NCI-H2029 (cell line): ENCODE measurements at places on chromosomes 1 and 21.

DNA sequence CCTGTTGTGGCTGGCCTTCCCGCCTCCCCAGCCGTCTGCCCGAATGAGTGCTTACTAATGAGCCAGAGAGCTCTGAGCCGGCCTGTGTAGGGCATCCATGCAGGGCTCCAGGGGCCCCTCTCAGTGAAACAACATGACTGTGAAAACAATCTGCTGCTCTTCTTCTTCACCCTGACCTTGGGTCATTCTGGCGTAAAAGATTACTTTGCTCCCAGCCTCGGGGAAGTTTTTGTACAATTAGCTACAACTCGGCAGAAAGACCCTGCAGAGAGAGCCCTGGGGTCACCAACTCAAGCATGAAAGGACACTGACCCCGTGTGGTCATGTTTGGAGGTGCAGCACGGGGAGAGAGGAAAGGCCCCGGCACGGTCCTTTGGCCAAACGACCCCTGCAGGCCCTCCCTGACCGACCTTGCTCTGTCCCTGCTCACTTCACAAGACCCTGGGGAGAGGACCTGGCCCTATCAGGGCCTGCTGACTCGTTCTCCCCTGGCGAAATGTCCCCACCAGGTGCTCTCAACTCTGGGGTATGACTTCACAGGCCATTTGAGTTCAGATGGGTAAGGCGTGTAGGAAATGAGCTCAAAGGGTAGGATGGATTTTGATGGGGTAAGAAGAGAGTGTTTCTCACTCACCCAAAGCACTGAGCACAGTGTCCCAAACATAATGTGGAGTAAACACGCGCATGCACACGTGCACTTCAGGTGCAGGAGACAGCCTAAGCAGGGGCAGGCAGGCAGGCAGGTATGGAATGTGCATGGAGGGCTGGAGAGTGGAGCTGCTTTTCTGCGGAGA, 22.9 kb upstream of the FAM20B start:
- DNase-seq = no peak

- DNase-seq = no peak
These were observed 64.8 kb downstream of the PEX14 start for GRCh38 chr1:10539411-10540043.

GRCh38 chr1:229553621-229554130, 4.8 kb downstream of the ABCB10 start:
- no peak for DNase-seq

GRCh38 chr21:31182231-31183140, 144.2 kb upstream of the KRTAP19-8 start:
- DNase-seq = no peak

DNA sequence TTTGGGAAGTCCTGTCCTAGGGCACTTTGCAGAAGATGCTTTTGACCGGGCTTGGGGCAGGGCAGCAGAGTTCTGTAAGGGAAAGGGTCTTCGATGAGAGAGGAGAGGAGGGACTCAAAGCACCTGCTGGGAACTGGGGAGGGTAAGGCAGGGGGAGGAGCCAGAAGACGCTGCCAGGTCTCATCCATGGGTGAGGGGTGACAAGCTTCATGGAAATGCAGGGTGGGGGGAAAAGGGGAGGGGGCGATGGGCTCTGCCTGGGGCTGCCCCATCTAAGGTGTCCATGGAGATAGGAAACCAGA, 20.9 kb upstream of the C2CD2 start:
- DNase-seq = no peak

DNA sequence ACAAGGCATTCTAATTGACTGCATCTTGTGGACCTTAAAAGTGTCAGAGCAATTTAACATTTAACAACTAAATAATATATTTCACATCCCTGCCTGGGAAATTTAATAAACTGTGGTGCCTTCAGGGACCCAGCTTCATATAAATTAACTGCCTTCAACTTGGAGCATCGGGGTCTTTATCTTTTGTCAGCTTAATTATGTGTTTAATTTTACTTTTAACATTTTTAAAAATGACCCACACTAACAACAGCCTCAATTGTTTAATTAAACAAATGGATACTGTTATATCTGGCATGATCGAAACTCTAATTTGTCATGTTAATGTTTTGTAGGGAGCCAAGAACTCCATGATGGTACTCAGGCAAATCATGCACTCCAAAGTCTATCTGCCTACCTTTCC, 389.3 kb upstream of the BEND5 start:
- DNase-seq = no peak

DNA sequence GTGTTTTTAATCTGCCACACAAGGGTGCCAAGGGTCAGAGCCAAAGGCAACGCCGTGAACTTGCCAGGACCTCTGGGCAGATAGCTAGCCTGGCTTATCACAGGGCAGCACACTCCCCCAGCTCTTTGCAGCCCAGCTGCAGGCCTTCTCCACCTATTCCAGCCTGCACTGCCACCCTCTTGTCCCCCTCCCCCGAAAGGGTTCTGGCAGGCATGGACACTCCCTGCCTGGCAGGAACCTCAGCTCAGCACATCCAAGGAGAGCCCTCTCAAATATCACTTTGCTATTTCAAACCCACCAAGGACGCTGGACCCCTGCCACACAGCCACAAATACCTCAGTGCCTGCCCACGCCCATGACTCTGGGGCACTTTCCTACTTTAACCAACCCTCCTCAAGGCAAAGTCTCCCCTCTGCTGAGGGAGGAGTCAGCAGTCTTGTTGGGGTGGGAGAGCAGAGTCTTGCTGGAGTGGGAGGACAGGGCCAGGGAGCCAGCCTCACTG, 9.1 kb downstream of the SSBP3 start:
- DNase-seq = peak; percentile 83

- DNase-seq = no peak
These were observed 229.7 kb upstream of the TMEM51 start for GRCh38 chr1:14923727-14924452.

- no peak for DNase-seq
These were observed 10.8 kb upstream of the ID3 start for GRCh38 chr1:23570001-23570691.

GRCh38 chr1:166166698-166167571, at the start of gene FAM78B:
Gene FAM78B (minus strand): TSS chr1:166167001. CDS start chr1:166166248, 753 bp downstream.
- DNase-seq = peak; percentile 6

DNA sequence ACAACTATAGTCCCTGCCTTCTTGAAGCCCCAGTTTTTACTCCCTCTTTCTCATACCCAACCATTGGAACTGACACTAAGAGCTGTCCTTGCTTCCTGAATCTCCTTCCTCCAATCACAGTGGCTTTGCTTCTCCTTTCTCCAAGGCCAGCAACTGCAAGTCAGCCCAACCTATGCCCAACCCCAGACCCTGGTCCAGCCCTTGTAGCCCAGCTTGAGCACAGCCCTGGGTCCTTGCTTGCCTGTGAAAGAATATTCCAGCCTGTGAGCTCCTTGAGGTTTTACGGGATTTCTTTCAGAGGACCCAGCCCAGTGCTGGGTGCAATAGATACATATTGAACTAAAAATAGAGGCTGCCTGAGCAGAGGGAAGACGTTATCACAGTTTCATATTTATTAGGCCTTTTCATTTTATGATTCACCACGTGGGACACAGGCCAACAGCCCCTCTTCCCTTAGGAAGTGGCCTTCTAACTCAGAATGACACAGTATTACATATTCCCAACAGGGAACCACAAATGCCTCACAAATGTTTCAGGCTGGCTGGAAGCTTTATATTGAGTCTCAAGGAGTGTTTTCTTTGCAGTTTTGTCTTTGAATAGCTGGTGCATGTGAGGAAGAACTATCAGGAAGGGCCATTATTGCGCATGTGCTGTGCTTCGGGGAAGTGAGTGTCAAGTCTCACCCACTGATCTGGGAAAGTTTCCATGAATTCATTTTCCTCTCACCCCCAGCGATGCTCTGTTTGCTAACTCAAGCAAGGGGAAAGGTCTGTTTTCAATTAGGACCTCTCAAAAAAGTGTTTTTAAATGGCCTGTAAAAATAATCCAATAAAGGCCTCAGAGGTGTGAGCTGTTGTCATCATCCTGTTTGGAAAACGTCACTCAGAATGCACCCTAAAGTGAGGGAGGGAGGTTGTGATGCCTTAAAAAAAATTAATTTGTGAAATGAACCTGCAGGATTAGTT, 92.3 kb upstream of the NFIA start:
- no peak for DNase-seq

DNA sequence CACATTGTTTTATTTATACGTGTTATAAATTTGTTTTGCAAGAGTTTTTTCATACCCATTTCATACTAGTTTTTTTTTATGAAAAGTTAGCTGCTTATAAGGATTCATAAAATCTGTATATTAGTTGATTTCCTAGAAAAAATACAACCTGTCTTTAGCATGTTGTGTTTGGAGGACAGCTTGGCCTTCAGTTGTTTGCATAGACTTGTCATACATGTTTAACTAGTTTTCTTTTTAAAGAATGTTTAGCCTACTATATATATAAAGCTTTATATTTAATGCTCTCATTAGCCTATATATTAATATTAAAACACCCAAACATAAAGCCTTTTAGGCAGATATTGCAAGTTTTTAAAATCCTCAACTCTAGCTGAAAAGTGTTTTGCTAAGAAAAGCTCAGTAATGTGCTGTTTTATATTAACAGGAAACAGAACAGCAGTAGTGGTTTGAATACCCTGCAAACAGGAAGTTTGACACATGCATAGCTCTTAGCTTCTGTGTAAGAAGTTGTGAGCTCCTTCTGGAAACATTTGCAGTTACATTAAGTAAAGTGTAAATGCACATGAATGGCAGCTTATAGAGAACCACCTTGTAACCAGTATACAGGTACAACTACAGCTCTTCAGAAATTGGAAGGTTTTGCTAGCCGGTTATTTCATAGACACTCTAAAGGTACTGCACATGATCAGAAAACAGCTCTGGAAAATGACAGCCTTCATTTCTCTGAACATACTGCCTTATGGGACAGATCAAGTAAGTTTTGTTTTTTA, at the start of gene PRKACB:
Gene PRKACB (plus strand): TSS at position 476 of the 770 bp plus-strand sequence. CDS start 91 bp downstream, at position 567.
- DNase-seq = no peak

GRCh38 chr1:224192082-224192788, 9.2 kb downstream of the DEGS1 start:
- DNase-seq = no peak

- no peak for DNase-seq
These were observed 234.4 kb upstream of the FOXD3 start for GRCh38 chr1:63087966-63088365.

DNA sequence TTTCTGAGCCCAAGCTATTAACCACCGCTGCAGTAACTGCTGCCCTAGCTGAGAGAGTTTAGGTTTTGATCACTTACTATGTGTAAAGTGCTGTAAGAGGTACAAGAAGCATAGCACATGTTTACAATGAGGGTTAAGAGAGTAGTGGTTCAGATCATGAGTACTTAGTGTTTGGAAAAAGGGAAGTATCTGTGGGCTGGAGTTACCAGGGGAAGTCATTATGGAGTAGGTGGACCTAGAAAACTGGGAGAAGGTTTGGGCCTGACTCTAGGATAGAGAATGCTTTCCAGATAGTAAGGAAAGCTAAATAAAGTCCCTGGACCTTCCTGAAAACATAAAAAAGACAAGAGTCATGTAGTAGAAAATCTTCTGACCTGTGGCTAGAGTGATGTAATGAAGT, 149.6 kb upstream of the PLXNA2 start:
- DNase-seq = no peak

GRCh38 chr1:9426291-9426711, 113.0 kb upstream of the SLC25A33 start:
- DNase-seq = no peak

GRCh38 chr21:39029086-39029755, 154.0 kb downstream of the PSMG1 start:
- no peak for DNase-seq

GRCh38 chr1:198556971-198557370, 16.5 kb upstream of the ATP6V1G3 start:
- DNase-seq = no peak

- no peak for DNase-seq
These were observed 64.3 kb downstream of the ZNF281 start for GRCh38 chr1:200345520-200345919.

DNA sequence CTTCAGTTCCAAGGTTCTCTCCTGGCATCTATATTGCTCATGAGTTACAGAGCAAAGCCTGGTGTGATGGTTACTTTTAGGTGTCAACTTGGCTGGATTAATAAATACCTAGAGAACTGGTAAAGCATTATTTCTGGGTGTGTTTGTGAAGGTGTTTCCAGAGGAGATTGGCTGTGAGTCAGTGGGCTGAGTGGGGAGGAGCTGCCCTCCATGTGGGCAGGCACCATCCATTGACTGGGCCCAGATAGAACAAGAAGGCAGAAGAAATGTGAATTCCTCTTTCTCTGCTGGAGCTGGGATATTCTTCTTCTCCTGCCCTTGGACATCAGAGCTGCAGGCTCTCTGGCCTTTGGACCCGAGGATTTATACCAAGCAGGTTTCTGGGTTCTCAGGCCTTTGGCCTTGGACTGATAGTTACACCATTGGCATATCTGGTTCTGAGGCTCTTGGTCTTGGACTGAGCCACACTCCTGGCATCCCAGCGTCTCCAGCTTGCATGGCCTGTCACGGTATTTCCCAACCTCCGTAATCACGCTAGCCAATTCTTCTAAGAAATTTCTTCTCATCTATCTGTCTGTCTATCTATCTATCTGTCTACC, 44.5 kb downstream of the B3GALT5 start:
- no peak for DNase-seq

GRCh38 chr1:168348146-168348709, 67.6 kb downstream of the TBX19 start:
- DNase-seq = no peak

DNA sequence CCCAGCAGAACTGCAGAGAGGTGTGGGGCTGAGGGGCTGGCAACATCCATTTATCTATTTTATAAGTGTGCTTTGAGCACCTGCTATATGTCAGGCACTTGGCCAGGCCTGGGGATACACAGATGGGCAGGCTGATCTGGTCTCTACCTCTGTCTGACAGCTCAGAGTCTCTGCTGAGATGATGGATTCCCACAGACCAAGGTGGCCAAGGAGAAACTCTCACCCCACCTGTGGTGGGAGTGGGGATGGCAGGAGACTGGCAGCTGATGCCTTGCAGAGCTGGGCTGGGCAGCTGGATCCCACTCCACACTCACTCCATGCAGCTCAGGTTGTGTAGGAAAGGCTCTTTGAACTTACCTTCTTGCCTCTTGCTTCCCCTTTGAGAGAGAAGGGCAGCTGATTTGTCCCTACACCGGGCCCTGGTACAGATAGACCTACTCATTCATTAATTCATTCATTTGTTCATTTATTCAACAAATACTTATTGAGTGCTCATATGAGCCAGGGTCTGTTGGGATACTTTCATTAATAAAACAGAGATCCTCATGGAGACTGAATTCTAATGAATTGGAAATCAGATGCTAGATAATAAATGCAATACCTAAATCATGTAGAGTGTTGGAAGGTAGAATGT, 9.0 kb downstream of the ADORA1 start:
- DNase-seq = no peak

- DNase-seq = no peak
These were observed 40.9 kb upstream of the PADI1 start for GRCh38 chr1:17163789-17164666.
